ENCODE measurements at places on chromosomes 2 and 18.

- no peak for DNase-seq
Measured at GRCh38 chr2:3620834-3621233, 25.9 kb downstream of the COLEC11 start.

DNA sequence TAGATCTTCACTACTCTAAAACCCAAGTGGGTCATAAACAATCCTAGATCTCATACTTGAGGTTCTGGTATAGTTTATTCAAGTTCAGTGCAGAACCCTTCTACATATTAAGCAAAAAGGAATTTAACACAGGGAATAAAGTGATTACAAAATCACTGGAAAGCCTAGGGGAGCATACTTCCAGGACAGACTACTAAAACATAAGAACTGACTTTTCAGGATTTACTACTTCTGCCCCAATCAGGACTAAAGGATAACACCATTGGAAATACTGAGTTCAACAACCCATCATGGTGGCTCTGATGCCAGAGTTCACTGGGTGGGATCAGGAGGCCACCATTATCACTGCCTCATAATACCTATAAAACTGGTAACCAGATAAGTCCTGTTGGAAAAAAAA lies 123.6 kb downstream of the DNAH7 start:
- no peak for DNase-seq

DNA sequence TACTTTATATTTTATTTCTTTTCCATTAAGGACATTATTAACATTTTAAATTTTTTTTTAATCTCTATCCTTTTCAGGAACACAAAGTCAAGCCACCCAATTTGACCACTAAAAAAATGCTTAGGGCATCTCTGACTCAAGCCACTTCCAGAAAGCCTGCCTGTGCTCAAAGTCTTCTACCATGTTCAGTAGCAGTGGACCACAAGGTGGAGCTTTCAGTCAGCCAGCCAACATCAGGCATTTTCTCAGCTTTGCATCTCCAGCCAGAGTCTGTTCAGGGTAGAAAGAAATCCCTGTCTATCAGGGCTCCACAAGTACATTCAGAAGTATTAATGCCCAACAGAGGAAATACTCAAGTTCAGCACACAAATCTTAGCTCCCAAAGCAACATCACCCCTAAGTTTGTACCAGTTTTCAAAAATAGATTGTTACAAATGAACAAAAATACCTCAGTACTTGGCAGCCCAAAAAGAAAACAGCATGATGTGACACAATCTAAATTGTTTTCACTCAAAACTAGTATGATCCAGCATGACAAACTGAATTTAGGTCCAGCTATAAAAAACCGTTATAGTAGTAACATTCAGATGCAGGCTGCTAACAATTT lies 37.6 kb downstream of the C18orf63 start:
- DNase-seq: peak; percentile 66

GRCh38 chr2:237650455-237650850 lies 23.1 kb downstream of the LRRFIP1 start:
- DNase-seq: no peak

DNA sequence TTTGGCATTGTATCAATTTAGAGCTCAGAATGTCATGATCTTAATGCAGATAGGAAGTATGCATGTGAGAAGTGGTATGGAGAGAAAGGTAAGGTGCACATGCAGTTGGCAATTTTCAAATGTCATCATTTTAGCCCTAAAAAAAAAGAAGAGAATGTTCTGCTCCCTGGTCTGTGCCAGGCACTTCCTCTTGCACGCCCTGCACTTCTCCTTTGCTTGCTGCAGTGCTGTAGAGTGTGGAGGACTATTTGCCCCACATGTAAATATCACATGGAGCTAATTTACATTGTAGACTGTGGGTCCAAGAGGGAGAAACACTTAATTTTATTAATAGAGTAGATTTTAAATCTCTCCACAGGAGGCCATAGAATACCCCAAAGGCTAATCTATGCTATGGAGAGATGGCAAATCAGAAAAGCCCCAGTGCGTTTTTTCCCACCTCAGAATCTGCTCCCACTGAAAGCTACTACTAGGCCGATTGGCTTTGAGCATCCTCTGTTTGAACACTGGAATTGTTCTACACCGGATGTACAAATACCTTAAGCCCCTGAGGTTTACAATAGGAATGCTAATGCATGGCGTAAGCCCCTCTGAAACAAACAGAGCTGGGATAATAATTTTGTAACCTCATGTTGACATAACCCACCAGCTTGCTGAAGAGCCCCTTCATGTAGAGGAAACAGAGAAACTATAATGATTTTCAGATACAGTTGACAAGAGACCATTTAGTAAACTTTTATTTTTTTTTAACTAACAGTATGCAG lies 137.2 kb upstream of the KLHL14 start:
- no peak for DNase-seq

DNA sequence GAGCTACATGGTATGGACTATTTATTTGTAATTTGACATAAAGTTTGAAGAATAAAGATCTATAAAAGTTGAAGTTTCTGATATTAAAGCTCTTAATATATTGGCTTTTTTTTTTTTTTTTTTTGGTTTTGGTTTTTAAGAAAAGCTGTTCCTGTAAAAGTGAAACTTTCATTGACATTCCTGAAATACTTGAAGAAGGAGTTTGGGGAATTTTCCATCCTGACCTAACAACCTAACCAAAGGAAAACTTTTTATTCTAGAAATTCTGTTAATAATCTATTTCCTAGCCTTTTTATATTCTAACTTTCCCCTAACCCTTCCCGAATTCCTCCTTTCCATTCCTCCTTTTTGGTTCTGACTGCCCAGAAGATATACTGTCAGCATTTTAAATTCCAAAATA lies 83.7 kb downstream of the ACSL3 start:
- no peak for DNase-seq

DNA sequence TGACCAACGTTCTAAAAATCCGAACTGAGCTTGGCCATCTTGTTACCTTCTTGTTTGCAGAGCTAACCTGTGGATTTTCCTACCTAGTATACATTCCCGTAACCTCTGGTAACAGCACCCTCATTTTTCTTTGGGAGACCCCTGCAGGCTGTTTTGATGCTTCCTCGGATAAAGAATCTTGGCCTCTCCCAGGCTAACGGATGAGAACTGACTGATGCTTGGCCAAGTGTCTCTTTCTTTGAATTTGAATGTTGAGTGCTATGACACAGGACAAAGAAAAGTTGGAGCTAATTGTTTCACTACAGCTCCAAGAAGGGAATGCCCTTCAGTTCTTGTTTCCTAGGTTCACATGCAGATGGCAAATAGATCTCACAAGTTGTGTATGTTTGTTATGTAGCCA lies 19.3 kb upstream of the CAVIN2 start:
- DNase-seq: no peak

- DNase-seq: no peak
Measured at GRCh38 chr2:223062396-223062795, 10.4 kb downstream of the KCNE4 start.

GRCh38 chr2:190656301-190656700 lies 7.4 kb downstream of the NAB1 start:
- no peak for DNase-seq

- DNase-seq: no peak
Measured at GRCh38 chr2:110866045-110866444, 133.7 kb downstream of the ACOXL start.

DNA sequence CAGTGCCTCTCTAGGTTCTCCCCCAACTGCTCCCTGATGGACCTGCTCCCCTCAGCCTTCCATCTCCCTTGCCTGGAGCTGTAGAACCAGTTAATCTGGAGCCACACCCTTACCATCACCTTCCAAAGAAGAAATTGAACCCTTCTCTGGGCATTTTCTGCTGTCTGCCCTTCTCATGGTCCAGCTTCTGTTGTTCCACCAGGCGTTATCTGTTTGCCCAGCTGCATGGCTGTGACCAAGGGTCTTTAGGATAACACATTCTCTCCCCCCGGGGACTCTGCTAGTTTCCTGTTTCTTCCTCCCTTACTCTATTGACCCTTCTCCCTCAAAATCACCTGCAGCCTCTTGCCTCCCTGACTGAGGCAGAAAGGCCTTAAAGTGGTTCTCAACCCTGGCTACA lies 3.2 kb upstream of the ANKRD53 start:
- no peak for DNase-seq

GRCh38 chr2:62724886-62725711 lies 19.6 kb downstream of the EHBP1 start:
- DNase-seq: peak; percentile 32

DNA sequence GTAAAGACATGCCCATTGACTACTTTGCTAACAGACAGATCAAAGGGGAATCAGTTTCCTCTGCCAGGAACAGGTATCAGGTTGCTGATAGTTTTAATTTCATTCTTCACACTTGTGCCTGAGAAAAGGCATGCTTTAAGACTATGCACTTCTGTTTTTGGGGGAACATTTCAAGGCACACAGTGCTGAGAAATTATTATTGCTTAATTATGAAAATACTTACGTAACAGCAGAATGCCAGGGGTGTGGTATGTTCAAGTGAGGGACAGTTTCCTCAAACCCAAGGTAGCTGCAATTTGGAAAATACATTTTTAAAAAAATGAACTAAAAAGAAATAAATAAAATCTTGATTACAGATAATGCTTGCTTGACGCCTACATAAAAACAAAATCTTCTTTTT lies 1746.1 kb upstream of the PIK3C3 start:
- DNase-seq: no peak

GRCh38 chr2:100317634-100318033 lies 4.7 kb downstream of the LONRF2 start:
- no peak for DNase-seq

DNA sequence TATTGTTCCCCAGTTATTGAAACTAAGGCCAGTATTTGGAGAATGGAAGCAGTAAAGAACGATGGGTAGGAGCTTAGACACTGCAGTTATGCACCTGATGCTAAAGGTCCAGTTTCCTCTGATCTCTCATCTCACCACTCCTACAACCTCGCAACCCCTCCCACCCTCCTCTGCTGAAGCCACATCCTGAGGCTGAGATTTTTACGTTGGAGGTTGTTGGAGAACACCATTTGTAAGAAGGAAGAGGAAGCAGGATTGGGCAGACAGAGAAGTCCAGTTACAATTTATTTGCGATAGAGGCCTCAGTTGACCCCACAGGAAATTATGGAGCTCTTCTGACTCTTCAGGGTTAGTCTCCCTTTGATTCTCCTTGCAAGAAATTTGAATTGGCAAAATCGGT lies 54.3 kb upstream of the NDUFV2 start:
- no peak for DNase-seq

DNA sequence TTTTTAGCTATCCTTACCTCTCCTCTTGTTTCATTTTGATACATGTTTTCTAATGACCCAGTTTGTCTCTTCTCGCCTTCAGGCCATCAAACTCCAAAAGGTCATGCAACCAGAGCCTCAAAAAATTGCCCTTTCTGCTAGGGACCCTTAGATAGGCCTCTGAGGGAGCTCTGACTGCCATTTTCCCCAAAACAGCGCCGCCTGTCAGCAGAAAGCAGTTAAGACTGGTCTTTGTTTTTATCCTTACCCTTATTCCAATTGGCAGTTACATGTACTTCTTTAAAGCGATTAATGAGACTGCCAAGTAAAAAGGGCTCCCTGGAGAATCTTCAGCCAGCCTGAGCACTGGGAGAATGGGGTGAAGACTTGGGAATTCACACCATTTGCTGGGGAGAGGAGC lies 55.1 kb upstream of the RIT2 start:
- DNase-seq: no peak

DNA sequence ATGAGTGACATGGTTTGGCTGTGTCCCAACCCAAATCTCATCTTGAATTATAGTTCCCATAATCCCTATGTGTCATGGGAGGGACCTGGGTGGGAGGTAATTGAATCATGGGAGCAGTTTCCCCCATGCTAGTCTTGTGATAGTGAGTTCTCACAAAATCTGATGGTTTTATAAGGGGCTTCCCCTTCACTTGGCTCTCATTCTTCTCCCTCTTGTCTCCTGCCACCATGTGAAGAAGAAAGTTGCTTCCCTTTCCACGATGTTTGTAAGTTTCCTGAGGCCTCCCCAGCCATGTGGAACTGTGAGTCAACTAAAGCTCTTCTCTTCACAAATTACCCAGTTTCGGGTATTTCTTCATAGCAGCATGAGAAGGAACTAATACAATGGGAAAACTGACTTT lies 14.0 kb downstream of the DNAH7 start:
- no peak for DNase-seq

DNA sequence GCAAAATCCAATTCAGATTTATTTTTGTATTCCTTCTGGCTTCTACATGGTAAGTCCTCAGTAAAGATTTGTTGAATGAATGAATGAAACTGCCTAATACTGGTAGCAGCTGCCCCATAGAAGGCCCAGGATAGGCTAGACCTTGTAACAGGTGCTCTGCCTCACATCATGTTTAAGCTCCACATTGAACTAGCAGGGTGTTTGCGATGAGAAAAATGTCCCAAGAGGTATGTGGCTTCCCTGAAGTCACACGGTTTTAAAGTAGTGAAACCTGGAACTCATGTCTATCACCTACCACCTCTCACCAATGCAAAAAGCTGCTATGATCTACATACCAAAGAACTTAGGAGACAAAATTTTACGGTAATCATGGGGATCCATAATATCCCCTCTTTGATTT lies 765 bp upstream of the LHCGR start:
- no peak for DNase-seq

DNA sequence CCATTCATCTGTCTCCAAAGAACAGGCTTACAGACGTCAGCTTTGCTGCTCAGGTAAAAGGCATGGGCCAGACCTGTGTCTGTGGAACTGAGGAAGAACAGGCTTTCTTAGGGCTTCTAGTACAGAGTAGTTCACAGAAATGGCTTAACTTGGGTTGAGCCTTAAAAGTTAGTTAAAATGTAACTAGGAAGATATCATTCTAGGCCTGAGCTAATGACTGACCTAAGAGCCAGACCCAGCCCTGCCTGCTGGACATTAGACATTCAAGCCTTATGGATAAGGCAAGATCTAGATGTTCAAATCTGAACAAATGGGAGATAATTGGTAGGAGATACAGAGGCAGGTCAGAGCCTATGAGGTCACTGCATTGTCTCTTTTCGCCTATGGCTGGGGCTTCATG lies 73.9 kb upstream of the SLC14A2 start:
- DNase-seq: no peak

DNA sequence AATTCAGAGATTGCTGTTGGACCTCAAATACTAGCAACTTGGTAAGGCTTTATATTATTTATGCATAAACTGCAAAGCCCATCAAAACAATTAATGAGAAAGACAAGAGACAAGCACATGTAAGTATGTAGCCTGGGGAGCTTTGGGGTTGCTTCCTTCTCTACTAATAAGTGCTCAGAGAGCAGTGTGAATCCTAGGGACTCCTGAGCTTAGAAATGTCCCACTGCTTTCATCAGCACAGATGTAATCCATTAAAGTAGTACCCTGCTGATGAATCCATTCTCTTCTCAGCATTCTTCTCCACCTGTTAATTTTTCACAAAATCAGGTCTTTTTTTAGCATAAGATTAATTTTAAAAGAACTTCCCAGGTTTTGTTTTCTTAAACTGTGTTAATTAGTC lies 485.6 kb downstream of the PTH2R start:
- DNase-seq: no peak

GRCh38 chr18:60894254-60894945 lies 438.8 kb upstream of the CDH20 start:
- no peak for DNase-seq

GRCh38 chr2:24597181-24597870 lies 106.3 kb downstream of the NCOA1 start:
- no peak for DNase-seq
